Common myeloid progenitor, CD34-positive (primary cell): ENCODE measurements at places on chromosomes 5 and 9.

DNA sequence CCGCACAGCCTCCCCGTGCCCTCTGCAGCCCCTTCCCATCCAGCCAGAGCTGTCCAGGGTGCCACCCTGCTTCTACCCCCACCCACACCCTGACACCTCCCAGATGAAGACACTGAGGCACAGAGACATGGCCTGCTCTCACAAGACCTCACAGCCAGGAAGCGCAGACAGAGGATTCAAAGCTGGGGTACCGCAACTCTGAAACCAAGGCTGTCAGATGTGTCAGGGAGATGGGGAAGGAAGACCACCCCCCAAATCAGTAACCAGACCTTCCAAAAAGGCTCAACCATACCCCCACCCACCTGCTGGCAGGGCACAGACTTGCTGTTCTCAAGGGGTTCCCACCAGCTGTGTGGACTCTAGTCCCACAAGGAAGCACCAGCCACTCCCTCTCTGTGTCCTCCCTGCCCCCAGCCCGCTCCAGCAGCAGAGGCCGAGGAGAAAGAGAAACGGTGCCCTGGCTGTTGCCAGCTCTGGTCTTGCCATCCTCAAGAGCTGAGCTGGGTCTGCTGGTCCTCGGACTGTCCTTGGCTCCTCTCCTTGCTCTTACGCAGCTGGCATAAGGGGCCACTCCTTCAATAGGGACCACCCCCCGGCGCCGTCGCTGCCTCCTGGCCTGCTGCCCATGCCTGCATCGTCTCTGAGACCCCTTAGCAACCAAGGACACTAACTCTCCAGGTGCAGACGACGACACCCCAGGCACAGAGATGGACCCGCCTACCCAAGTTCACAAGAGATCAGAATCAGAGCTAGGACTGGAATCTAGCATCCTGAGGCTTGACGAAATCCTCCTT, 699 bp downstream of the AKNA start:
- DNase-seq = no peak

- DNase-seq = no peak
Measured at GRCh38 chr5:68490406-68490805, 274.9 kb downstream of the PIK3R1 start.

DNA sequence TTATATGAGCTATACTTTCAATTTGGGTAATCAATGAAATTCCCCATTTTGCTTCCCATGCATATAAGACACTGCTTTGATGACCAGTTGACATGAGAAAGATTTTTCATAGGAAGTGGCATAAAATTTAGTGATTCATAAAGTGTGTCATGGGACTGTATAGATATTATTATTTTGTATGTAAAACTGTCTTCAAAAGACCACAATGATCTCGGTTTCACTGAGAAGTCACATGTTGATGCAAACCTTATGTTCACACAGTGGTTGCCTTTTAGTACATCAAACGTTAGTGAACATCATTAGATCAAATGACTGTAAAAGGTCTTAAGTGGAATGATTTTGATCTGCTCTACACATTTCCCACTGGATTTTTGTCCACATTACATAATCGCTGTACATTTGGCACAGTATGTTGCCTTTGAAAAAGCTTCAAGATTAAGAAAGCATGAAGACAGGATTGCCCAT, 349.2 kb upstream of the MEF2C start:
- no peak for DNase-seq

- no peak for DNase-seq
Measured at GRCh38 chr5:72372923-72373322, 52.8 kb downstream of the PTCD2 start.

DNA sequence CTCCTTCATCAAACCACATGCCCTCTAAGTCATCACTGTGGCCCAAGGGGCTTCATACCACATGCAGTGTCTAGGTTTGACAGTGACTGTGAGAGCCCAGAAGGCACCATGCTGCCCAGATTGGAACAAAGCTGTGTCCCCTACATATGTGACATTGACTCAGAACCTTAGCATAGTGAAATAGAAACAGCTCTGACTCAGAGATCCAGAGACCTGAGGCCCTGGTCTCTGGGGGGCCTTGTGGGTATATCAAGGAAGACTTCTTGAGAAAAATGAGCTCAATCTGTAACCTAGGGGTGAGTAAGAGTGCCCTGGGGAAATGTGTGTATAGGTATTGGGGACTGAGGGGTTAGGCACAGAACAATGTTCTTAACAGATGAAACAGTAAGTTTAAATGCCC, 7.1 kb upstream of the ENTREP1 start:
- DNase-seq = no peak
